Stimulated activated CD4-positive, alpha-beta T cell treated with anti-CD3 and anti-CD28 coated beads, Interleukin-2, amount 100 ng/mL, for 48 hours (primary cell): ENCODE measurements at places on chromosomes 5 and 9.

- no peak for DNase-seq
Observed at GRCh38 chr9:16120231-16120641, 567.4 kb downstream of the CCDC171 start.

DNA sequence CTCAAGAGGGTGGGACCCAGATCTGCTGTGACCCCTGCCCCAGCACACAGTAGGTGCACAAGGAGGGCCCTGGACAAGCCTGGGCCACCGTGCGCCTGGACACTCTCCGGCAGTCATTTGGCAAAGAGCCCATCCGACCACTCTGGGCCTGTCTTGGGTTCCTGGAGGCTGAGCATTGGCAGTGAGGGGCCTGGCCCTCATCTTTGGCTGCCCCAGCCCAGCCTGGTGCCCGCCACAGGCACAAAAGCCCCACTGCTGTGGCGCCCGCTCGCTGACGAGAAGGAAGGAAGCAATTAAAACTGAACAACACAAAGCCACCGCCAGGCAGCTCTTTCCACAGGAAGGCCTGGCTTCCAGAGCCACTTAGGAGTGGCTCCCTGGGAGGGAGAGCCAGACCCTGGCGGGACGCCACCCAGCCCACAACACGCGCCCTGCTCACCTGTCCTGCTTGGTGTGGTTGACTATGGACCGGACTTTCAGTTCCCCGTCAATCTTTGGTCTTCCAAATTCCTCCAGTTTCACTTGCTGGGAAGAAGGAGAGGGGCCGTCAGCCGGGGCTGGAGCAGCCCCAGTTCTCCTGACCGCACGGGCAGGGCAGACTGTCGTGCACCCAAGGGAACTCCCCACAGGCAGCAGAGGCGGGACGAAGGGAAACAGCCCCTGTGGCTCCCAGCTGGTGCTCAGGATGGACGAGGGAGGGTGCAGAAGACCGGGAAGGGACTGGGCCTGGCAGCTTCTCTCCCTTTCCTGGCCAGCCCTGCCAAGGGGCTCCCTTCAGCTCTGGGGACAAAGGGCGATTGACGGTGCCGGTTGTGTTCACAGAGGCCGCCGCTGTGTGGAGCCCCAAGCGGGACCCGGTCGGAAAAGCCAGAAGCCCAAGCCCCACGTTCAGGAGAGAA lies 50.9 kb upstream of the SARDH start:
- DNase-seq = no peak

DNA sequence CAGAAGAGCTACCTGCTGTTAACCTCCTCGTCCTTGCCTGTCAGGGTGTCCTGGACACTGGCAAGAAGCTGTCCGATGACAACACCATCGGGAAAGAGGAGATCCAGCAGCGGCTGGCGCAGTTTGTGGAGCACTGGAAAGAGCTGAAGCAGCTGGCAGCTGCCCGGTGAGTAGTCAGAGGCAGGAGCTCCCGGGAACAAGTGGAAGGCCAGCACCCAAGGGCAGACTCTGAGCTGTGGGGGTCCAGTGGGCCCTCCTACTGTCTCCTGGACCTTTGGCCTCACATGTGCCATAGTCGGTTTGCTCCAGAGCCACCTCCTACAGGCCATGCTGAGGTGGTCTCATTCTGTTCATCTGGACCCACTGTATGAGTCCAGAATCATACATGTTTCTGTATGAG lies 38.7 kb downstream of the DYNC2I2 start:
- DNase-seq = no peak

- DNase-seq = no peak
Observed at GRCh38 chr5:127205147-127205546, 85.4 kb upstream of the MEGF10 start.

DNA sequence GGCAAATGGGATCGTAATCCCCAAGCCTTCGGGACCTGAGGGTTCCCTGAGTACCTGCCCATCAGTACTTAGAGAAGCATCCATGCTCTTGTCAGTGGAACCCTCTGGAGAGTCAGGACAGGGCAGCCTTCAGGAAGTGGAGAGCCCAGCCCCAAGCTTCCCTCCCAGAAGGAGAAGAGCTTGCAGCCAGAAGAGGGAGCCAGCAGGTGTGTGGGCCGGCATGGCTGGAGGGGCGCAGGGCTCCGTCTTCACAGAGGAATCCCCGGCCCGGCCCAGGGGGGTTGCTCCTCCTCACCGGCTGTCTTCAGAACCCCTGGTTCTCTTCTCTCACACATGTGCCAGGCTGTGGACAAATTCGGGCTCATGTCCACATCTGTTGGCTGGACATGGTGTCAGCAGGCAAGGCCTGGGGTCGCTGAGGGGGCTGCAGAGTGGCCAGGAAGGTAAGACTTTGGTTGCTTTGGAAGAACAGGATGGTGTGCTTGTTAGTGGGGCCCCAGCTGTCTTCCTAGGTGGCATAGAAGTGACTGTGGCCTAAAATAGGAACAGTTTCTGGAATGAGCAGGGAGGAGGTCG lies 58.9 kb upstream of the RXRA start:
- no peak for DNase-seq

DNA sequence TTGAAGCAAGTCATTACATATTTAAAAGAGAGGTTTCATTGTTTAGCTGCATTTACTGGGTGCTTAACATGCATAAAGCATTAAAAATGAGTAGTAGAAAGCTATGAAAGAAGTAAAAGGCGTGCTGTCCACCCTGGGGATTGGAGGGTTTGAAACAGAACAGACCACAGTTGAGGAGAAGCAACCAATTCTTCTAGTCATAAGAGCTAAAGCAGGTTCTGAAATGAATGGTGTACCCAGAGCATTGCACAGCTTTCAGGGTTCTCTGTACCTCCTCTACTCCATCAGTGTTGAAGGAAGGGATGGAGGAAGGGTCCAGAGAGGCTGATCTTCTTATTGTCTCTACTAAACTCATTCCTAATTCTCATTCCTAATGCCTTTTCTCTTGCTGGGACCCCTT lies 68.9 kb downstream of the SH3RF2 start:
- DNase-seq = no peak

DNA sequence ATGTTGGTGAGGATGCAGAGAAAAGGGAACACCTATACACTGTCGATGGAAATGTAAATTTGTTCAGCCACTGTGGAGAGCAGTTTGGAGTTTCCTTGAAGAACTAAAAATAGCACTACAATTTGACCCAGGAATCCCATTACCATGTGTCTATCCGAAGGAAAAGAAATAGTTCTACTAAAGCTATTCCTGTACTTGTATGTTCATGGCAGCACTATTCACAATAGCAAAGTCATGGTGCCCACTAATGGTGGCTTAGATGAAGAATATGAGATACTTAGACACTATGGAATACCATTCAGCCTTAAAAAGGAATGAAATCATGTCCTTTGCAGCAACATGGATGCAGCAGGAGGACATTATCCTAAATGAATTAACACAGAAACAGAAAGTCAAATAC lies 50.2 kb upstream of the CAST start:
- no peak for DNase-seq

- no peak for DNase-seq
Observed at GRCh38 chr9:13151489-13151888, 128.0 kb downstream of the MPDZ start.
